ENCODE measurements at places on chromosomes 12 and 14. TPM values are rescaled to one million over a fixed set of nuclear protein-coding genes. Genes with fewer than 3 reads are reported as not detected.
A peak's percentile ranks its signal among the peaks of the same experiment; 100 is the strongest.

DNA sequence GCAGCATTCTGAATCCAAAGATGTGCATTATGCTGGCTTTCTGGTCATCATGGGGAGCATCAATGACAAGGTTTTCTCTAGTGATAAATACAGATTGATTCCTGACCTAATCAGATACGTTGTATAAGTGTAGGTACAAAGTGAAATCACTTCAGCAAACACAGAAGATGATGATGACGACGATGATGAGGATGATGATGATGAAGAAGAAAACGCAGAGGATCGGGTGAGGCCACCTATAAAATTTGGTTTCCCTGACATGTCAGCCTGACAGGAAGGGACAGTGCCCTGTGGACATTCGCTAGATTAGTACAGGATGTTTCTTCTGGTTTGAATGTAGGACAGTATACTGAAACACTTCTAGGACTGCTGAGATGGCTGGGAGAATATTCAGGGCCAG is 20.2 kb downstream of the RNF34 start:
- DNase-seq: no peak

HOTAIR gene
- not detected for total RNA-seq

TTC9 gene
- 8.4 TPM for total RNA-seq

SYNDIG1L gene
- total RNA-seq: not detected

DNA sequence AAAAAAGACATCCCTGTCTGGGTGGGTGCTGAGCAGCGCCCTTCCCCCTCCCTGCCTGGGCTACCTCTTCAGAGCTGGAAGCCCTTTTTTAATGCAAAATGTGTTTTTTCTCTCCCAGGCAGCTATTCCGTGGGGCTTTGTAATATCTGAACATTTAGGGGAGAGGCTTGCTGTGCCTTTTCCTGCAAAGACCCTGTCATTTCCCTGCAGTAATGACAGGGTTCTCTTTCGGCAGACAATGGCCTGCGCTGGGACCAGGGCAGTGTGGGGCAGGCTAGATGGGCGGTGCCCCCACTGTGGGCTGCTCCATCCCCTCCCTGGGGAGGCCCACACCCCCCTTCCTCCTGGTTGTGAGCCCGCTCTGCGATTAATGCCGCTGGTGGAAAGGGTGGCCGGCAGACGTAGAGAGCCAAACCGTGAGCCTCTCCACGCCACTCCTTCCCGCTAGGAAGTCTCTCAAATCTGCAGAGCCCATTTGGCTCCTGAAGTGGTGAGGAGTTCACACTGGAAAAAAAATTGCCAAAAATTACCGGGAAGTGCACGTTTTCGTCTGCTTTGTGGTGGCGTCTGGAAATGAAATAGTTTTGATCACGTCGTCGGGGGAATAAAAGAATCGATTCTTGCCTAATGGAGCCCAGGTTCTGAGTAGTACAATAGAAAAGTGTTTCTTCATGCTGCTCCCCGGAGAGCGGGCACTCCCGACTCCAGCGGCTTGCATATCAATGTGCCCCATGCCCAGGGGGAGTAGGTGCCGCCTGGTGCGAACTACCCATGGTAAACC is 31.5 kb downstream of the KIF26A start:
- DNase-seq: no peak

- peak; percentile 87 for DNase-seq
These were observed 820 bp upstream of the SMAGP start for GRCh38 chr12:51270951-51271518.

- no peak for DNase-seq
These were observed 311.0 kb downstream of the GRIN2B start for GRCh38 chr12:13670285-13670866.

DNA sequence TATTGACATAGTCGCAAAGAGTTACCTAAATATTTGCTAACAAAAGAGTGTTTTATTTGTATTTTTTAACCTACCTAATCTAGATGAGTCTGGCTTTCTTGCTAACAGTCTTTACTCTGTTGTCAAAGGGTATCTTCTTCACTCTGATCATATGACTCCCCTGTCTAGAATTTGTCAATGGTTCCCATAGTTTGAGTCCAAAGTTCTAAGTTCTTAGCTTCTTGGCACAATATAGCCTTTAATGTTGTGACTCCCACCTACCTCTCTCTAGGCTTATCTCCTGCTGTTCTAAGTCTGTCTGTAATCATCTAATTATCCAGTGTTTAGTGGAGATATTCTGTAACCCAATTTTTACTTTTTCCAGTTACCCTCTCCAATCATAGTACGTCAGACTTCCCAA is 104.3 kb upstream of the PDE3A start:
- DNase-seq: no peak

GRCh38 chr12:105470601-105471000 is 140.1 kb downstream of the C12orf75 start:
- DNase-seq: no peak

DNA sequence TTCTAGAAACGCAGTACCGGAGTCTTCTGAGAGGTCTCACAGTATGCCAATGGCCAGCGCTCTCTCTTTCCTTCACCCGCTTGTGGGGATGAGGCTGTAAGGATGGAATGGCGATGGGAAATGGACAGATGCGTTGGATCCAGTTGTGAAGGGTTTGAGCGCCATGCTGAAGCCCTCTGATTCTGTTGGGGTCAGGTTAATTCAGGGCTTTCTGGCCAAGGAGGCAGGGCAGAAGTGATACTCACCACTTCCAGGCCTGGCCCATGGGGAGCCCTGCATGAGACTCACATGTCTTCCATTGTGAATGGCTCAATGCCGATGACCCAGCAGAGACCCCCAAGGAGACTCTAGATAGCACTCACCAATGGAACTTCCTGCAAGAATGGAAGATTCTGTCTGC is 114.3 kb downstream of the BCL11B start:
- no peak for DNase-seq

PPP1R36 gene
- total RNA-seq: 0.94 TPM

DNA sequence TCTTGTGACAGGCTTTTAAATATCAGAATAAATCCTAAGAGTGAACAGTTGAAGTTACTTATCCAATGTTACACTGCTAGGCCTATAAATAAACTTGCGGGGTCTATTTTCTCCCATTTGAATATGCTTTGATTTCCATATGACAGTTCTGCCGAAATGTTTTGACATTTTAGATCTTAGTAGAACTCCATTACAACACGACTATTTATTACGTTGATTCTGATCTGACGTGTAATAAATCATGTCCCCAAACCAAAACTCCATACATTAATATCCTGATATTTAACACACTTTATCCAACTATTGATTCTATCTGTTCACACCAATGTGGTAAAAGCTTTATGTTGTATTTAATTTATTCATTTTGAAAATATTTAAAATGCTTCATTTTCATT is 16.1 kb upstream of the NEMF start:
- no peak for DNase-seq

DNA sequence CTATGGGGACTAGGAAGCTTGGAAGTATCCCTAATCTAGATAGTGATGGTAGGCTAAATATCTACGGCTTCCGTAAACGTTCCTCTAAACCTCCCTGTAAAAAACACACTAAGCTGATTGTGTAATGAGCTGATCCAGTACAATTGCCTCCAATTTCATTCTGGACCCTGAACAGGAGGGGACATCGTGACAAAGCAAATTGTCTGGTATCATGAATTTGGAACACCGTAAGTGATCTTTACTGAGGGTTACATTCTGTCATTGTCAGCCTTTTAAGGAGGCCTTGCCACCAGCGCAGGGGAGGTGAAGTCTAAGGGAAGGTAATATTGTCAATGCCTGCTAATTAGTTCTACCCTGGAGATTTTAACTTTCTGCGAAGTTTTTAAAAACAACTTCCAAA is 487 bp upstream of the MGST1 start:
- no peak for DNase-seq

DNA sequence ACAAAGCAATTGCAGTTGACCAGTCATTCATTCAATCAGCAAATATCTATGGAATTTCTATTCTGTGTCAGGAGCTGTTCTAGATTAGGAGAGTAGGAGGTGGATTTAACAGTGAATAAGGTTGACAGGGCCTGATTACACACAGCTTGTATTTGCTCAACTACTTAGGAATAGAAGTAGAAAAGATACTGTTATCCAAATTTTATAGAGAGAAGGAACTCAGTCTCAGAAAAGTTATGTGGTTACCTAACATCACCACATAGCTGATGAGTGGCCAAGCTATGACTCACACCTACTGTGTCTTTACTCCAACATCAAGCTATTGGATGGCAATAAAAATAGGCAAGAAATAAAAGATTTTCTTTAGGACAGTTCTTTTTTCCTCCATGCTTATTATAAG is 374.8 kb downstream of the RMST start:
- peak; percentile 56 for DNase-seq

CCDC177 gene
- not detected for total RNA-seq

TTC8 gene
- 26.6 TPM for total RNA-seq
